ENCODE measurements at places on chromosomes 5 and 9.

DNA sequence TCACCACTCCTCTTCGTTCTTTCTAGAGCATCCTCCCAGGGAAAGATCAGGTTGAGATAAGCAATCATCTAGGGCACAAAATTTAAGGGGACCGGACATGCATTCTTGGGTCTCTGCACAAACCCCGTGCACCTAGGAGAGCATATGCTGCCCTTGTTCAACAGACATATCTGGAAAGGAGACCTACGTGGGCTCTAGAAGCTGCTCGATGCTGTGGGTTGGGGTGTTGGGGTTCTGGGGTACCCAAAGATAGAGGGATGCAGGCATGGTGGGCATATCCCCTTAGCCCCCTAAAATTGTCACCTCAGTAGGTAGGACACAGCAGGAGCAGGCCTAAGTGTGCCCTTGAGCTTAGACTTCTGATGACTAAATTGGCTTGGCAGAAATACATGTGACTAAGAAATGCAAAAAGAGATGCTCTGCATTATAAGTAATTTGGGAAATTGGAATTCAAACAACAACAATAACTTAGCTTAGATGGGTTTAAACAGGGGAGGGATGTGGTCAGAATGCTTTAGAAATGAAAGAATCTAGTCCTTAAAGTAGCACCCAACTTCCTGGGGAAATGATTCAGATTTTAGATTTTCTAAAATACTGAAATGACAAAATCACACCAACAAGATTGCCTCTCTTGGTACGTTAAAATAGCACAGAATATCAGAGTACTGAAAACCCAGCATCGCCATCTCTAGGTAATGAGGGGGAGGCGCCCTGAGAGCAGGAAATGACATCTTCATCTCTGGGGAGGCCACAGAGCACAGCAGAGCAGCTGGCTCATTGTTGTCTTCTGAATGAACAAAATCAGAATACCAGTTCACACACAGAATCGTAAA is 172.3 kb downstream of the GNA14 start:
- H3K27me3 ChIP-seq: no peaks in the 10 kb centered on the region
- H3K4me3 ChIP-seq: peak overlapping the region; percentile 27
- peaks cover 37% of the 10 kb centered on the region for H3K4me1 ChIP-seq
- peak; percentile 73 for DNase-seq
- H3K27ac ChIP-seq: peak overlapping the region; percentile 96

DNA sequence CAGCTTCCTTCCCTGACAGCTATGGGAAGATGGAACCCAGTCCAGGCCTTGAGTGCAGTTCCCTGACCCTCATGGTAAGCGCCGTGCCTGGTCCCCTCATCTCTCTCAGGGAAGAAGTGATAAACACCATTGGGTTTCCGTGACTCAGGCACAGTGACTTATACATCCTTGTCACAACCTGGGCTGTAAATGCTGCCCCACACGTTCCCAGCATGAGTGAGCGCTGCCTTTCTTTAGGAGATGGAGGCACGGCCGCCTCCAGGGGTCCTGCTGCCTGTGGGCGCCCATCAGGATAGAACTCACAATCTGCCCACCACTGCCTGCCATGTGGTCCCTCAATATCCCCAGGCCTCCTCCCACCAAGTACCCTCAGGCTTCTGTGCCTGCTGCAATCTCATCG is 8.3 kb upstream of the NKD2 start:
- peaks cover 82% of the 10 kb centered on the region for H3K27me3 ChIP-seq
- no peak overlapping the region for H3K27ac ChIP-seq
- no peaks in the 10 kb centered on the region for H3K36me3 ChIP-seq
- peak; percentile 16 for DNase-seq

GRCh38 chr9:84170521-84171141 is 169.9 kb downstream of the SLC28A3 start:
- no peak overlapping the region for H3K4me3 ChIP-seq
- H3K4me1 ChIP-seq: peaks cover 8% of the 10 kb centered on the region
- no peak for DNase-seq
- H3K36me3 ChIP-seq: no peaks in the 10 kb centered on the region
- H3K27me3 ChIP-seq: peaks cover 3% of the 10 kb centered on the region

GRCh38 chr5:132498152-132498551 is 7.6 kb upstream of the IRF1 start:
- peaks cover 64% of the 10 kb centered on the region for H3K4me1 ChIP-seq
- peak overlapping the region; percentile 99 for H3K27ac ChIP-seq
- no peak overlapping the region for H3K4me3 ChIP-seq
- DNase-seq: peak; percentile 17

DNA sequence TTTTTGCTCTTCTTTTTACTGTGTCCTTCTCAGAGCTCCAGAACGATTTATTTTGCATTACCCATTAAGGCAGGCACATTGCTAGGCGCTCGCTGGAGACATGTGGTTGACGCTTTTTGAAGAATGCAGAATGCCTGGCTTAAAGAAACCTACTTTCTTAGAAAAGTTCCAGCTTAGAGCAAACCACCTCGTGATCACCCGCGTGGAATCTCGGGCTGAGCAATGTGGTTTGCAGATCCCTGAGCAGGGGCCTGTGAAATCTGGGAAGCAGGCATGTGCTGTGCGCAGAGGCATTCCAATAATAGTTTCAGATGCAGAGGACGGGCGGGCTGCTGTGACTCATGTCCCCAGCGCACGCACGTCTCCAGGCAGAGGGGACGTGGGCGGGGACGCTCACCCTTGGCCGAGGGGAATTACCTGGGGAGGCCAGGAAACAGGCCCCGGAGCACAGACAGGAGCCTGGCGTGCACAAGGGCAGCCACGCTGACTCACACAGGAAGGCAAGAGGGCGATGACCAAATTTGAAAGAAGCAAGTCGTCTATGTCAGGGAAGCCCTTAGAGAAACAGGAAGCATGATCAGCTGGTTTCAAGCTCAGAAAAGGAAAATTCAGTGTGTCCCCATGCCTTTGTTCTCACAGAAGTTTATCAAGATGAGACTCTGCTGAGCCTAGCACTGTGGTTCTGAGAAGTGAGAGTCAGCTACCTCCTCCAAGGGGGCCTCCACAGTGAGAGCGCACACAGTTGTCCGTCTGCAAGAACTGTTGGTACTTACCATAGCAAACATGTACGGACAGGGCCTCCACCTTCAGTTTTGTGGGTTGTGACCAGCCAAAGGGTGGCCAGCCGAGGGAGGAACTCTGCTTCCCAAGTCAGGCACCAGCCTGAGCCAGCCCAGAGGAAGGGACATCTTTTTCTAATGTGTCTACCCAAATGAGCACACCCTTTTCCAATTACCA is 218.6 kb downstream of the PIK3R1 start:
- peak overlapping the region; percentile 43 for H3K27ac ChIP-seq
- H3K27me3 ChIP-seq: peaks cover 43% of the 10 kb centered on the region

DNA sequence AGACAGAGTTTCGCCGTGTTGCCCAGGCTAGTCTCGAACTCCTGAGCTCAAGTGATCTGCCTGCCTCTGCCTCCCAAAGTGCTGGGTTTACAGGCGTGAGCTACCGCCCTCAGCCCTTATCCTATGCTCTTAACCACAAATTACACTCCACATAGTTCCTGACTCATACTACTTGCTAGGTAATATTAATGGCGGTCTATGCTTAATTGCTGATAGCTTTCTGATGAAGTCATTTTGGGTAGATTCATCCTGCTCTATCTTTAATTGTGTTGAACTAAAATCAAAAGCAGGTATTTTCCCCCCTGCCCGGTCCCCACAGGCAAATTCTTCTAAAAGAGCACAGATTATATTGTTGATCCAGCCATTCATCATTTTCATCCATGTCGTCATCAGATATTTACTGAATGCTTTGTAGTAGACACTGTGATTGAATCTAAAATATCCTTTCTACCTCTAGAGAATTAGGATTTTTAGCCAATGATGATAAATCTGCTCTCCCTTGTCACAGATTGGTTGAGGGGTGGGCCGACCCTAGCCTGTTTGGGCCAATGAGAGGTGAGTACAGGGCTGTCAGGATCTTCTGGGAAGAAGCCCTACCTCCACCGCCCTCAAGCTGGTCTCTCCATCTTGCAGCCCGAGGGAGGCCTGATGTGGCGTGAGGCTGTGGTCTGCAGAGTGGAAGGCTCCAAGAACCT is 144.8 kb downstream of the NR3C1 start:
- DNase-seq: no peak
- no peak overlapping the region for H3K4me3 ChIP-seq
- H3K27me3 ChIP-seq: no peaks in the 10 kb centered on the region
- H3K4me1 ChIP-seq: no peaks in the 10 kb centered on the region
- no peak overlapping the region for H3K27ac ChIP-seq

DNA sequence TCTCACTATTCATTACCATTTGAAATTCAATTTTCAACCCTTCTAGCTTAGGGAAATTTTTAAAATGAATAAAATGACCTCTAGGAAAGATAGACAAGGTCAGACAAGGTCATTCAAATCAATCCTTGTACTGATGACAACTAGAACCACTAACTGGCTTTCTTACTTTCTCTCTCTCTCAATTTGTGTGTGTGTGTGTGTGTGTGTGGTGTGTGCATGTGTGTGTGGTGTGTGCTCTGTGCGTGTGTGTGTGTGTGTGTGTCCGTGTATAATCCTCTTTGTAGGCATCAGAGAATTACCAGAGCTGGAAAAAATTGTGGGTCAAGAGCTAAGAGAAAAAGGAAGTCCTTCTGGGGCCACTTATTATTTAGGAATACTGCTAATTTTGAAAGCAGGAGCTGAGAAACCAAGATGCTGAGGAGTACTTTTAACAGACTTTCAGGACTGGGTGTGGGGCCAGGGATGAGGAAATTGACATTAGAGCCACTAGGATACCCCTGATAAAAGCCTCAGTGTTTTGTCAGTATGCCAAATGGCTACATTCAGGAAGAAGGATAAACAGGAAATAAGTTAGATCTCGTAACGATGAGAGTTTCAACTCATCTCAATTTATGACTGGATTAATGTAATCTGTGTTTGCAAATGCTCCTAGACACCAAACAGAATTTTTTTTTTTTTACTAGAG is 723.3 kb downstream of the CETN3 start:
- H3K27ac ChIP-seq: no peak overlapping the region
- no peaks in the 10 kb centered on the region for H3K27me3 ChIP-seq
- no peak for DNase-seq
- H3K4me1 ChIP-seq: no peaks in the 10 kb centered on the region
- no peaks in the 10 kb centered on the region for H3K36me3 ChIP-seq

- no peaks in the 10 kb centered on the region for H3K36me3 ChIP-seq
- no peak overlapping the region for H3K4me3 ChIP-seq
- DNase-seq: no peak
- H3K4me1 ChIP-seq: no peaks in the 10 kb centered on the region
Observed at GRCh38 chr9:76322810-76323209, 71.4 kb downstream of the RFK start.

- H3K36me3 ChIP-seq: no peaks in the 10 kb centered on the region
- no peak overlapping the region for H3K27ac ChIP-seq
- peaks cover 8% of the 10 kb centered on the region for H3K4me1 ChIP-seq
- no peak for DNase-seq
- peaks cover 3% of the 10 kb centered on the region for H3K27me3 ChIP-seq
- no peak overlapping the region for H3K4me3 ChIP-seq
Observed at GRCh38 chr9:94014066-94014654, 59.0 kb upstream of the BARX1 start.

GRCh38 chr5:149127394-149127955 is 13.8 kb upstream of the ABLIM3 start:
- H3K27ac ChIP-seq: no peak overlapping the region
- no peaks in the 10 kb centered on the region for H3K4me1 ChIP-seq
- peaks cover 29% of the 10 kb centered on the region for H3K27me3 ChIP-seq
- DNase-seq: no peak

- peaks cover 58% of the 10 kb centered on the region for H3K27me3 ChIP-seq
- H3K4me3 ChIP-seq: no peak overlapping the region
- no peak overlapping the region for H3K27ac ChIP-seq
- H3K4me1 ChIP-seq: peaks cover 3% of the 10 kb centered on the region
Observed at GRCh38 chr9:132562306-132562573, 20.2 kb upstream of the BARHL1 start.

DNA sequence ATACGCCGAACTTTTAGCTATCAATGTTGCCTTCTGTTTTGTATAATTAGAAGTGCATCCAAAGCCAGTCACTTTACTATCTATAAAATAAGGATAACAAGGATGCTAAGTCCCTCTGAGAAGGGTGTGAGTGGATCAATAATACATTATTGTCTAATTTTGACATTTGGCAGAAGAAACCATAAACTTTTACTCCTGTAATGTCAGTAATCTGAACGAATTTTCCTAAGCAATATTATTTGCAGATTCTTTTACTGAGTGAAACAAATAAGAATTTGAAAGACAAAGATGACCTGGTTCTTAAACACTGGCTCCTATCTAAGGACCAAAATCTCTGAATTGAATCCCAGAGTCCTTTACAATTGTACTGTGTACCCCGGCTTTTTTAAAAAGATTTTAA is 126.6 kb upstream of the TMEM161B start:
- no peak for DNase-seq
- H3K4me1 ChIP-seq: no peaks in the 10 kb centered on the region
- no peak overlapping the region for H3K4me3 ChIP-seq
- H3K27ac ChIP-seq: no peak overlapping the region
- H3K27me3 ChIP-seq: peaks cover 12% of the 10 kb centered on the region
- H3K36me3 ChIP-seq: no peaks in the 10 kb centered on the region

DNA sequence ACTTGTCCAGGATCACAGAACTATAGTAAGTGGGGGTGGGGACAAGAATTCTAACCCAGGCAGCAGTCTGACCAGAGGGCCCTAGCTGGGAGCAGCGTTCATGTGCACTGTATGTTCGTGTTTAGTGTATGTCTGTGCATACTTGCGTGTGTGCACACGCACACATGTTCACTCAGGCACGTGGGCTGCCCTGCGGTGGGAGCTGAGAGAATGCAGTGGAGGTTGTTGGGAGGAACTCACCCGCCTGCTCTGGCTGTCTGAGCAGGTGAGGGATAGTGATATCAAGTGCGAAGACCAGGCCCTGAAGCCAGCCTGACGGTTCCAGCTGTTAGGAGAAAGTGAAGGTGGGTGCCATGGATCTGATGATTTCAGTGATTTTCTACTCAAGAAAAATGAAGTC is 942 bp downstream of the DCANP1 start:
- H3K36me3 ChIP-seq: no peaks in the 10 kb centered on the region
- DNase-seq: no peak
- H3K4me1 ChIP-seq: no peaks in the 10 kb centered on the region
- H3K27me3 ChIP-seq: peaks cover 43% of the 10 kb centered on the region
- H3K4me3 ChIP-seq: no peak overlapping the region
- no peak overlapping the region for H3K27ac ChIP-seq

- no peak overlapping the region for H3K27ac ChIP-seq
- H3K36me3 ChIP-seq: no peaks in the 10 kb centered on the region
- no peak for DNase-seq
- no peaks in the 10 kb centered on the region for H3K4me1 ChIP-seq
- H3K4me3 ChIP-seq: no peak overlapping the region
- peaks cover 17% of the 10 kb centered on the region for H3K27me3 ChIP-seq
Observed at GRCh38 chr5:136203303-136203922, 10.5 kb upstream of the SMIM32 start.

GRCh38 chr5:40743771-40744170 is 12.0 kb downstream of the TTC33 start:
- H3K4me1 ChIP-seq: peaks cover 3% of the 10 kb centered on the region
- no peak overlapping the region for H3K27ac ChIP-seq
- no peaks in the 10 kb centered on the region for H3K27me3 ChIP-seq

DNA sequence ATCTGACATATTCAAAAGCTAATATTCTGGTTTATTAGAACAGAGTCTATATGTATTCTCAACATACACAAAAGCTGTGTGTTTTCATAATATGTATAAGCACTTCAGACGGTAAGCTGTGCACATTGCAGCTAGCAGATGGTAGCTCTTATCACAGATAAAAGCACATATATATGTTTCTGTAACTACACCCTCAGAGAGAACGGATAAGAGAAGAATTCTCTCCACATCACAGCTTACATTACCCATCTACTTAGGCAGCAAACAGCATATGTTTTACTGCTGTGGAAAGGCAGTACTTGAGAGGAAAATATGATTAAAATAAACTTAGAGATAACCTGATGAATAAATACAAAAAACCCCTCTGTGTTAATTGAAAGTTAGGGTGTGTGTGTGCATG is 450.9 kb upstream of the ZNF608 start:
- no peaks in the 10 kb centered on the region for H3K27me3 ChIP-seq
- H3K4me1 ChIP-seq: no peaks in the 10 kb centered on the region
- H3K27ac ChIP-seq: no peak overlapping the region
- H3K4me3 ChIP-seq: no peak overlapping the region

All from activated naive CD4-positive, alpha-beta T cell treated with anti-CD3 and anti-CD28 coated beads, Interleukin-2, amount 10 ng/mL, durations not matched to agents 7 days and 5 days (primary cell).